ENCODE measurements at places on chromosomes 2 and 18.

DNA sequence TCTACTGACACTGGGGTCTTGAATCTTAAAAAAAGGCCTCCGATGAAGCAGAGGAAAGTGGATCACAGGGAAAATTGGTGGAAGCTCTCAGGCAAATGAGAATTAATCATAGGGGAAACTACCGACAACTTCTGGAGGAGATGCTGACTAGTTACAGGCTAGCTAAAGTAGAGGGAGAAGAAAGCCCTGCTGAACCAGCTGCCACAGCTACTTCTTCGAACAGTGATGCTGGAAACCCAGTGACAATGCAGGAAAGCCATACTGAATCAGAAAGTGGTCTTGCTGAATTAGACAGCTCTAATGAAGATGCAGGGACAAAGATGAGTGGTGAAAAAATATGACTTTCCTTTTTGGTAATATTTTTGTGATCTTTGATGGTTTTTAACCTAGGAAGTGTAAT lies 44.9 kb upstream of the SLC3A1 start:
- no peak for DNase-seq

DNA sequence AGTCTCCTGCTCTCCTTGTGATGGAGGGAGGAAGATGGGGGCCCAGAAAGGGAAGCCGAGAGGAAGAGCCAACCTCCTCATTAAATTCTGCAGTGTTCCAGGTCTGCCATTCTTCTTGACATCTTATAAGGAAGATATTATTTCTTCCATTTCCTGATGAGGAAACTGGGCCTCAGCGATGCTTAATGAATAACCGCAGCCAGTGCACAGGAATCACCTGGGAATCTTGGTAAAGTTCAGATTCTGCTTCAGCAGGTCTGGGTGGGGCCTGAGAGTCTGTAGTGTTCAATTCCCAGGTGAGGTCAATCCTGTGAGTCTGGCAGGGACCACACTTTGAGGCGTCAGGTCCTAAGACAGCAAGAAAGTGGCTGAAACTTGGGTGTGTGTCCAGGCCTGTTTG lies 17.3 kb downstream of the PCARE start:
- DNase-seq = no peak

DNA sequence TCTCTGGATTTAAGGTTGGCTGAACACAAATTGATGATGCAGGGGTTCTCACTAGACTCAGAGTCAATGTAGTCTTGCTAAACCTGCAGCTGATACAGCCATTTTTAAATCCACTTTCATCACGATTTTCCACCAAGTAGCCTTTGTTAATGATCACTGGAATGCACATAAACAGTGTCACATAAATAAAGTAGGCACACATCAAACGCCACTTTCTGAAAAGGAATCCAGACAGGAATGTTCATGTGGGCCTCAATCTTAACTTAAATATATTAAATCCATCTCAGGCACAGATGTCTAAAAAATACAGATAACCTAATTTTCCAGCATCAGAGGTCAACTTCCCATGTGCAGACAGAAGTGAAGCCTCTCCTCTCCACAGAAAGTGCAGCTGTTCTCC lies 58.3 kb downstream of the LAMA1 start:
- no peak for DNase-seq

- no peak for DNase-seq
Measured at GRCh38 chr2:138877421-138877820, 97.2 kb upstream of the NXPH2 start.

GRCh38 chr2:138104071-138104470 lies 139.8 kb downstream of the HNMT start:
- no peak for DNase-seq

DNA sequence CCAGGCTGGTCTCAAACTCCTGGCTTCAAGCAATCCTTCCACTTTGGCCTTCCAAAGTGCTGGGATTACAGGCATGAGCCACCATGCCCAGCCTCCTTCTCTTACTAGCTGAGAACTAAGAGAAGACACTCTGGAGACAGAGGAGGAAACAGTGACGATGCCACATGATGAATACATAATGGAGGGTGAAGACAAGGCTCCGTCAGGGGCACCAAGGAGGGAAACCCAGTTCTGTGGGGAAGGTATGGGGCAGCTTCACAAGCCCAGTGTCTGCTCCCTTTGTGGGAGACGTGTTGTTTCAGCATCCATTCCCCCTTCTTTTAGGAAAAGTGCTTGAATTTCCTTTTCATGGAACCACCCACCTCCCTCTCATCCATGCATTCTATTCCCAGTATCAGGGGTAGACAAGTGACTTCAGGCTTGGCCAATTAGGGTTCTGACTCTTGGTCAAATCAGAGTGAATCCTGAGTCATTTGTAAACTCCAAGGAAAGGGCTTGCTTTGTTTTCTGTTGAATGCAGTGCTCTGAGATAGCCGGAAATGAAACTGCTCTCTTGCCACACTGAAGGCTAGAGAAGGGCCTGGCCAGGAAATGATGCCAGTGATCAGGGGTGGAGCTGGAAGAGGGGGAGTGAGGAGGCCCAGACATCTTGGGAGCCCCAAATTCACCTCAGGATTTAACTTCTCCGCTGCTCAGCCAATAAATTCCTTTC lies 23.7 kb downstream of the TMEM127 start:
- peak; percentile 33 for DNase-seq

DNA sequence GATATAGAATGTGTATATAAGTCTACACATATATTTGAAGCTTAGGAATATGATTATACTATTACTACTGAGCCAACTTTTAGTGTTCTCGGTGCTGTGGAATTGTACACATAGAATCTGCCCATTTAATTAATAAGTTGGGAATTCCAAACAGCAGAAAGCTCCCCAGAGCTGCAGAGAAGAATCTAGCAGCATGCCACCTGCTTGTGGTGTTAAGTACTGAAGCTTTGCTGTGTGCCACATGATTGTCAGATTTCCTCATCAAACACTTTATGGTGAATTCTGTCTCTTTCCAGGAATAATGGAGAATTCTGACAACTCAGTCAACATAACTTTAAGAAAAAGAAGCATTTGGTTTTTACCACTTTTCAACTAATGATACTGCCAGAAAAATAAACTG lies 117.8 kb downstream of the WDSUB1 start:
- DNase-seq = no peak

GRCh38 chr18:33826151-33826550 lies 248.1 kb downstream of the ASXL3 start:
- no peak for DNase-seq

GRCh38 chr2:62570861-62571698 lies 65.1 kb upstream of the TMEM17 start:
- no peak for DNase-seq

GRCh38 chr2:166841679-166842078 lies 46.6 kb upstream of the XIRP2 start:
- DNase-seq = no peak

DNA sequence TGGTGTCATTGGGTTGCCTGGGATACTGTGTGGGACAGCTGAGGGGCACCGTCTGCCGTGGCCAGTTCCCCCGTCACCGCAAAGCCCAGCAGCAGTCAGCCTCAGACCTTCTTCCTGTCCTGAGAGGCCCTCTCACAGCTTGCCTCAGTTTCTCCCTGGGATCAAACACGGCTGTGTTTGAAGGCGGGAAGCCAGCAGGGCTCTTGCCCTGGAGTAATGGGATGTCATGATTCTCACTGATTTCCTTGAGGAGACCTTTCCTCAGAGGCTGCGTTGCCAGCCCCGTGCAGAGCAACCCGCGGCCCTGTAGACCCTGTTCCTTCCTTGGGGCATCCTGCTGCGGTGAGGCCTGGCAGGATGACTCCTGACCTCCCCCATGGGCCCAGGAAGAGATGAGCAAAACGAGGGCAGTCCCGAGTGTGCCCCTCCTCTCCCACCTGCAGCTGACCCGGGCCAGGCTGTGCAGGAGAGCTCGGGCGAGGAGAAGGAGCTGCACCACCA lies 13.9 kb upstream of the NFATC1 start:
- no peak for DNase-seq

GRCh38 chr2:85753525-85754312 lies at the start of gene ATOH8:
Gene ATOH8 (plus strand): TSS chr2:85753991. CDS start chr2:85754190, 199 bp downstream.
- DNase-seq = no peak

DNA sequence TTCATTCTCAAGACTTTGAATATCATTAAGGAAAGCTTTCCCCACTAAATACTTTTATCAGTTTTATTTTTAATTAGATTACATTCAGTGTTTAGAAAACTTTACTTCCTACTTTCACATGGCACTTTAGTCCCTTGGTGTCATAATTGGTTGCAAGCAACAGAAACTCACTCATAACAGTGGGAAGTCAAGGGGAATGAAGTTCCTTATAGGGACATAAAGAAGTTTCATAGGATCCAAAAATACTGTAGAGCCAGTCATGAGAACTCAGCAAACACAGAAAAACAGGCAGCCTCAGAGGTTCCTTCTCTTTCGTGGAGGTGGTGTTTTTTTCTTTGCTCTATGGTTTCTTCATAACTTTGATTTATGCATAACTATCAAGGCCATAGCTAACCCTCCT lies 809.0 kb downstream of the BCL11A start:
- DNase-seq = no peak

- DNase-seq = no peak
Measured at GRCh38 chr2:148745151-148745851, 100.8 kb downstream of the EPC2 start.

GRCh38 chr18:9617006-9617542 lies 2.7 kb upstream of the PPP4R1 start:
- no peak for DNase-seq
